ENCODE measurements at places on chromosomes 7 and 10. TPM values are rescaled to one million over a fixed set of nuclear protein-coding genes. Genes with fewer than 3 reads are reported as not detected.

The SHH gene
- total RNA-seq, result not detected

The DHX32 gene
- total RNA-seq, result 42.3 TPM

The SLC25A13 gene
- total RNA-seq, result 10.7 TPM

DNA sequence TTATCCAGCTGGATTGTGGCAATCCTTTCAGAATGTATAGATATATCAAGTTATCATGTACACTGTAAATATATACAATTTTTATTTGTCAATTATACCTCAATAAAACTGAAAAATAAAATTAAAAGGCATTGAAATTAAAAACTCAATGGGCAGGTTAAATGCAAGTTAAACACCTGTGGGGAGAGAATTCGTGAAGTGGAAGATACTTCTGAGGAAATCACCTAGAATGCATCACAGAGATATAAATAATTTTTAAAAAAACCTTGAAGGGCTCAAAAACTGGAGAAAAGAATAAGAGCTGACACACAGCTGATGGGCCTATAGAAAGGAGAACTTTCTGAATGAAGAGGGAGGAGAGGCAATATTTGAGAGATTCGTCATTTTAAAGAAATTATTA is 37.2 kb upstream of the DRGX start:
- no peak for DNase-seq

GRCh38 chr7:155867734-155868400 is 55.6 kb upstream of the SHH start:
- DNase-seq, result no peak

GRCh38 chr10:49081547-49082275 is 33.6 kb downstream of the VSTM4 start:
- DNase-seq, result no peak

DNA sequence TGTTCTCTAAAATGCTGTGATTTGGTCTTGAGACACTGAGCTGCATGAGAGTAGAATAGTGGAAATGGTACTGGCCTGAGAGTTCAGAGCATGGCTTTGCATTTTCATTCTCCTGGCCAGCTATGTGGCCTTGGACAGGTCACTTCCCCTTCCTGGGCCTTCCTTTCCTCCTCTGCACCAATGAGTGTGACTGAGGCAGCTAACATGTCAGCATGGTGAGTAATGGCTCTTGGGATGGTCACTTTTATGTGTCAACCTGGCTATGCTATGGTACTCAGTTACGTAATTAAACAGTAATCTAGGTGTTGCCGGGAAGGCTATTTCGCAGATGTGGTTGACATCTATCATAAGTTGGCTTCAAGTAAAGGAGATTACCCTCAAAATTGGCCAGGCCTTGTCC is 109.3 kb downstream of the RTKN2 start:
- no peak for DNase-seq

DNA sequence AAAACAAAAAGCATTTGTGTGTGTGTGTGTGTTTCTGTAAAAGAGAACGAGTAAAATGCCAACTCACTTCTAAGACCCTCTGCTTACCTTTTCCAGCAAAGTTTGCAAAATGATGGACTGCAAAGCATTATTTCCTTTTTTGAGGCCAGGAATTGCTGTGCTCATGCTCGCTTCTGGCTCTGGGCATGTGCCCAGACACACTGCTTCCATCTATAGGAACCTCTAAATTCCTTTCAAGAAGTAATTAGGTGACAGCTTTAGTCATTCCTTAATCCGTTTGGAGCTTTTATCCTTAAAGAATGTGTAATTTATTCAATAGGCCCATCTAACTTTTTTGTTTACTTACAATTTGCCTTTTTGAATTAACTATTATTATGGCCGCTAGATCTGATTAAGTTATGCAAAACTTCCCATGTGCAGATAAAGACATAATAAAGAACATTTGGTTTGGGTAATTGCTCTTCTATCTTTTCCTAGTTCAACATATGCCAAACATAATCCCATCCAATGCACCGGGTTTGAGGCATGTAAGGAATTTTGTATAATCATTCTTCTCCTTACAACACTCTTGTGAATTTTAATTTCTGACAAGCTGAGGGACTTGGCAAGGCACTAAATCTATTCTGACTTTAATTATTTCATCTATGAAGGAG is 34.7 kb downstream of the A1CF start:
- no peak for DNase-seq

DNA sequence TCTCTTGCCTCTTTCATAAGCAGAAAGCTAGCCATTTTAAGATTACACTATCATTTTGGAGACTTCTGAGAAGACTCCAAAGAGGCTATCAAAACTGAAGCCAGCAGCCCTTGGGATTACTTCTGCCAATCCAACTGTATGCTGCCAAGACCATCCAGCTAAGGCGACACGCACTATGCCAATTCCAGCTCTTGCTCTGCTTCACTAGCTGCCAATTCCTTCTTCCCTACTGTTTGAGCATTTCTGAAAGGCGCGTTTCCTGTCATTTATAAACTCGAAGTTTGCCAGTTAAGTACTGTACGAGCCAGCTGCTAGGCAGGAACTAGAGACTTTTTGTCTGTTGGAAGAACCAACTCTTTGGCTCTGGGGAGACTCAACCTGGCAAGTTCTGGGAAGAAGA is 36.5 kb downstream of the MALSU1 start:
- no peak for DNase-seq

- no peak for DNase-seq
Observed at GRCh38 chr7:51545131-51545530, 228.5 kb upstream of the COBL start.
